ENCODE measurements at places on chromosomes 5 and 9.

GRCh38 chr9:125700791-125701190, 6.2 kb downstream of the MAPKAP1 start:
- peak; percentile 58 for DNase-seq

GRCh38 chr5:95709967-95710650, 21.0 kb upstream of the RHOBTB3 start:
- no peak for DNase-seq

DNA sequence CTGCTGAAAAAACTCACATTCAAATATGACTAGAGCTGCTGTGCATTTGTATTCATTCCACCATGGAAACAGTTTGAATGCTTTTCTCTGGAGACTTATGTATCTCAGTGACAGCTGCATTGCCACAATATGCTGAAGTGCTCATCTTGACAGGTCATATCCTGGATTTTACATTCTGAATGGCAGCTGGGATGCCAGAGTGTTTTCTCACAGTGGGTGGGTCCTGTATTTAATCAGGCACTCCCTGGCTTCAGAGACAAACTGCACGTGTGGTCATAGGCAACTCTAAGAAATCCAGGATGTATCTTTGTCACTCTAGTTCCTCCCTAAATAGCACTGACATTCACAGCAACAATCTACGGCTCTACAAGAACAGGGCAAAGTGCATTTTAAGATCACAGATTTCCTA, 75.6 kb downstream of the ST8SIA4 start:
- DNase-seq = no peak

DNA sequence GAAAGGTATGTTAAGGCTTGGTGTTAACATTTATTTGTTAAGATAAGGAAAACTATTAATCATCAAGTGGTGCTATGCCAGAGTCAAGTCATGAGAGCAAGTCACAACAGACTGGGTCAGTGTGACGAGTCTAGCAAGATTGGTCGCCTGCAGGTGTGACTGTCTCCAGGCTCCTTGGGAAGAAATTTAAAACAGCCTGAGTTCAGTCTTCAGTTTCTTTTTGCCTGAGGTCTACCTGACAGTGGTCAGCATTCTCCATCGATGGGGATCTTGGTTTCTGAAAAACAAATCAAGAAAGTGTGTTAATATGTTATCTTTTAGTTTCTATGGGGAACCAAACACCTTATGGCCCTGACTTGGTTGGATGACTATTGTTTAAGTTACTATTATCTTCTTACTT, 56.3 kb downstream of the CETN3 start:
- DNase-seq = no peak

DNA sequence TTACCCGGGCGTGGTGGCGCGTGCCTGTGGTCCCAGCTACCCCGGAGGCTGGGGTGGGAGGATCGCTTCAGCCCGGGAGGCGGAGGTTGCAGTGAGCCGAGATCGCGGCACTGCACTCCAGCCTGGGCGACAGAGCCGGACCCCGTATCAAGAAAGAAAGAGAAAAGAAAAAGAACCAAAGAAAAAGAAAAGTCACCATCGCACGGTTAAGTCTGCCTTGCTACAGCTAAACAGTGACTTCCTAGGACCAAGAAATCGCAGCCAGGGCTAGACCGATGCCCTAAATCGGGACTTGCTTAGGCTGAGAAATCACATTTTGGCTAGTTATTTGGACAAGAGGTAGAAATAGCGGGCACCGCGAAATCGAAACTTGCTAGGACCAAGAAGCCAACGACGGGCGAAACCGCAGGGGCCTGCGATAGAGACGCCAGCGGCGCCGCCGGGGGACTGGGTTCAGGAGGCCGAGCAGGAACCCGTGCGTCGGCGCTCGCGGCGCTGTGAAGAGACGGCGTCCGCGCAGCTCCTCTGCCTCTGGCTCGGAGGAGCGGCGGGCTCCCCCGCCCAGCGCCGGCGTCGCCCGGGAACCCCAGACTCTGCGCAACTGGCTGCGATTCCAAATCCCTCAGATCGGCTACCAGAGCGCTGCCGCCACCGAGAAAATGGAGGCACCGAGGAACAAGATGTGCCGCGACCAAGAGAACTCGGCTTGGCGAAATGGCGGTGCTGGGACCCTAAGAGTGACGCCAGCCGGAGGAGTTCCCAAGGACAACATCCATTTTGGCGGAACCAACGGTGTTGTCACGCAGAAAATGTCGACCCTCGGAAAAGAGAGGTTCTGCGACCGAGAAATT, 26.1 kb upstream of the ANXA2R start:
- peak; percentile 74 for DNase-seq

- DNase-seq = no peak
Observed at GRCh38 chr5:156540491-156540890, 213.5 kb downstream of the SGCD start.

Measured in activated naive CD8-positive, alpha-beta T cell treated with anti-CD3 and anti-CD28 coated beads, Interleukin-2, amount 50 U/mL, for 24 hours (primary cell).